Aorta (tissue), 5 donors: ENCODE measurements at places on chromosomes 13 and 19. TPM values are rescaled to one million over a fixed set of nuclear protein-coding genes. Genes with fewer than 3 reads are reported as not detected.

DNA sequence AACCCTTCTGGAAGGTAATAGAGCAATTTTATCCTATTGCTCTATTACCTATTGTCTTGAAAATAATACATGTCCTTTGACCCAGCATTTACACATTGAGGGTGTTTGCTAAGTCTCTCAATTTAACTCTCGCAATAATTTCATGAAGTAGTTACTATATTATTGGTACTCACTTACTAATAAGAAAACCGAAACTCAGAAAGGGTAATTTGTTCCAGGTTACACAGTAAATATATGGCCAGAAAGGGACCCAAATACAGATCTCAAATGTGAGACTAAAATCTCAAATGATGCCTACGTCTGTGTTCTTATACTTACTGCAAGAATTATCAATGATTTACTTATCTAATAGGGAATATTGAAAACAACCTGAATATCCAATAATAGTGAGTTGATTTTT lies 29.7 kb upstream of the FAM216B start:
- no peak for DNase-seq

The ZNF790 gene
- total RNA-seq: 7.6 TPM

- DNase-seq: no peak
Measured at GRCh38 chr13:85266771-85267170, 532.4 kb downstream of the SLITRK6 start.

GRCh38 chr19:5953680-5954213 lies 24.2 kb downstream of the RANBP3 start:
- no peak for DNase-seq

- DNase-seq: no peak
Measured at GRCh38 chr13:97142452-97142851, 79.7 kb upstream of the MBNL2 start.

- DNase-seq: no peak
Measured at GRCh38 chr13:33740134-33740538, 77.8 kb upstream of the RFC3 start.

The MAST3 gene
- total RNA-seq: 21.5 TPM

- DNase-seq: no peak
Measured at GRCh38 chr13:50375792-50376191, 360.5 kb downstream of the KCNRG start.

DNA sequence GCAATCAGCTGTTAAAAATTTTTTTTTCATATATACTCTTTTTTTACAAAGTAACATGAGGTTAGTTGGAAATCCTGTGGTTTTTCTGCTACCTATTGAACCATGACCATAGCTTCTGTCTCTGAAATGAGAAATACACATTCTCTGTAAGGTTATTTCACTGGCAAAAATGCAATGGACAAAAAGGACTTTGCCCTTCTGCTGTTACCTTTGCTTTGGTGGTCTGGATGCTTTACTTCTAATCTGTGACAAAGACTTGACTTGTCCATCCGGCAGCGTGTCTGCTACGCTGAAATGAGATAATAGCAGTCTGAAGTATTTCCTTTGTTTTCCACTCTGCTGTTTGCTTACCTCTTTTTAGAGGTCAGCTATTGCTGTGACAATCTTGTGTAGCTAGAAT lies 412.8 kb downstream of the SLITRK6 start:
- no peak for DNase-seq

The DCLK1 gene
- 24.7 TPM for total RNA-seq
